ENCODE measurements at places on chromosomes 16 and 17.

GRCh38 chr17:9139695-9140094, 118.4 kb downstream of the NTN1 start:
- no peak for DNase-seq

DNA sequence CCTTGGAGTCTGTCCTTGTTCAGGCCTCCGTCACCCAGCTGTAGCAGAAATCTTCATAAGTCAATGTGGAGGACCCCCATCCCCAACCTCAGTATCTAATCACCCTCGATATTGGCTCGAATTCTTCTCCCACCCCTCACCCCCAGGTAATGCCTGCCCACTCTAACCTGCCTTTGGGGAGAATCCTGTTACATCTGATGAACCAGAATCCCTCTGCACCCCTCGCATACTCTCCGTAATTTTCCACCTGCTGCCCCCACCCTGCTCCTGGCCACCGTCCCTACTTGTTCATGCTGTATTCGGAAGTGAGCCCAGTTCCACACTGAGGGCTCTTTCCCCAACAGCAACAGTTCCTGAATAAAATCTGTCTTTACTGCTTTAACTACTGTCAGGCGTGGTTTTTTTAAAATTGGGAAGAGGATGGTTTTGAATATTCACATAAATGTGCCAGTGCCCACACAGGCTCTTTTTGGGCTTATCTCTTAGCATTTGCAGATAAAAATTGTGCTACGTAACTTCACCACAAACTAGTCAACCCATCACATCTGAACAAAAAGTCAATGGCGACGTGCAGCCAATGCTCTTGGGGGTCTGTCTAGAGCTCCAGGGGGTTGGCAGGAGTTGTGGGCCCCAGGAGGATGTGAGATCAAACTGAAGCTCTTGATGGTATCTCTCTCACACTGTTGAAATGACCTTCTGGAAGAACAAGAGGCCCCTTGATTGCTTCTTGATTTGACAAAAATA, 73.7 kb downstream of the NETO2 start:
- no peak for DNase-seq

GRCh38 chr16:30131869-30132475, 9.0 kb upstream of the MAPK3 start:
- DNase-seq: no peak

- no peak for DNase-seq
These were observed 9.1 kb downstream of the RMI2 start for GRCh38 chr16:11354407-11354732.

- DNase-seq: no peak
These were observed 7.3 kb downstream of the RPS15A start for GRCh38 chr16:18782697-18783429.

DNA sequence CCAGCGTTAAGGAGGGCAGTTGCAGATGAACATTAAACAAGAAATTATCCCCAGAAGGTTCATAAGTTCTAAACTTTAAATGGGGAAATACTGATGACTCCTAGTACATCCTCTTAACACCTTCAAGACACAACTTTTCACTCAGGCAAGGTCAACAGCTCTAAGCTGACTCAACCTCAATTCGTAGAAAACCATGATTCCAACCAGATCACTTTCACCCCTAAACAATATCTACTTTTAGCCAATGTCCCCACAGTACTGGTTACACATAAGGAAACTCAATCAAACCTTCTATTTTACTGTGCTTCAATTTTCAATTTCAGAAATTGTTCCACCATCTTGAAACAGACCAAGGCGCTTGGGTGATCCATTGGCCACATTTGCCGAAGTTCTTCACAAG, 2.3 kb downstream of the CDYL2 start:
- no peak for DNase-seq

GRCh38 chr17:17958982-17959381, 13.2 kb downstream of the TOM1L2 start:
- no peak for DNase-seq

- no peak for DNase-seq
These were observed 114.8 kb upstream of the NOL11 start for GRCh38 chr17:67602974-67603373.

- DNase-seq: no peak
These were observed 1.7 kb downstream of the RASD1 start for GRCh38 chr17:17494499-17494869.
